ENCODE measurements at places on chromosomes 4 and X.

- DNase-seq, result no peak
Measured at GRCh38 chrX:72387247-72387646, 81.5 kb upstream of the CITED1 start.

DNA sequence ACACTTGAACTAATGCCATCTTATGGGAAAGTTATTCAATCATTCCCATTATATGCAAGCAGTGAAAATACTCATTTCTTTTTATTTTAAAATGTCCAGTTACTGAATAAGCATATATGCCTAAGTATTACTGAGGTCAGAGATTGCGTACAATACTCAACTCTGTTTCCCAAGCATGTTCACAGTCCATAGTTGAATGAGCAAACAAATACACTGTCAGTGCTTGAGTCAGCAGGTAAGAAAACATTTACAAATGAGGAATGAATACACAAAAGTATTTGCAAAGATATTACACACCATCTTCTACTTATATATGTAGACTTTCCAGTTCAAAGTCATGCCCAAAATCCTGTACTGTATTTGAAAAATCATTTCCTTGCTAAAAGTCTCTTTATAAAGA, 74.1 kb downstream of the TSPAN5 start:
- no peak for DNase-seq

GRCh38 chr4:83272900-83273299, 11.7 kb downstream of the COQ2 start:
- no peak for DNase-seq

DNA sequence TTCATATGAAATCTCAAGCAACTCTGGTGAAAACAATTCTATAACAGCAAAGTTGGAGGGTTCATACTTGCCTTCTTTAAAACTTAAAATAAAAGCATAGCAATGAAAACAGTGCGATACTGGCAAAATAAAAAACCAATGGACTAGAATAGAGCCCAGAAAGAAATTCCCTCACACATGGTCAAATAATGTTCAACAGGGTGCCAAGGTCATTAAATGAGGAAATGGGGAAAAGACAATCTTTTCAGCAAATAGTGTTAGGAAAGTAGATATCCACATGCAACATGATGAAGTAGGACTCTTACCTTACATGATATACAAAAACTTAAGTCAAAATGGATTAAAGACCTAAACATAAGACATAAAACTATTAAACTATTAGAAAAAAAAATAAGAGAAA, 970.2 kb upstream of the AGA start:
- no peak for DNase-seq

DNA sequence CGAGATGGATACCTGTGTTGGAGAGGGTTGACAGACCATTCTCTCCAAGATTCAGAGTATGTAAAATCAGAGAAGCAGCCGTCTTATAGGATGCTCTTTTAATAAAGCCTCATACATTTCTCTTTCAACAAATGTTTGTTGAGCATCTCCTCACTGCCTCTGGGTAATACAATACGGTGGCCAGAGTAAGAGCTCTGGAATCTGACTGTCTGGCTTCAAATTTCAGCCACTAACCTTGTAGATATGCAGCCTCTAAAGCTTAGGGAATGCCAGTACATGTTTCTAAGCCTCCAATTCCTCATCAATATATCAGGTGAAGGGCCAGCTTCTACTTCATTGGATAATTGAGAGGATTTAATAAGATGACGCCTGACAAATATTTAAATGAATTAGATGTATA, 61.3 kb downstream of the CLNK start:
- no peak for DNase-seq

GRCh38 chr4:1588306-1588705, 95.8 kb downstream of the FAM53A start:
- no peak for DNase-seq

GRCh38 chr4:14671146-14671545, 331.1 kb upstream of the CPEB2 start:
- DNase-seq, result no peak

DNA sequence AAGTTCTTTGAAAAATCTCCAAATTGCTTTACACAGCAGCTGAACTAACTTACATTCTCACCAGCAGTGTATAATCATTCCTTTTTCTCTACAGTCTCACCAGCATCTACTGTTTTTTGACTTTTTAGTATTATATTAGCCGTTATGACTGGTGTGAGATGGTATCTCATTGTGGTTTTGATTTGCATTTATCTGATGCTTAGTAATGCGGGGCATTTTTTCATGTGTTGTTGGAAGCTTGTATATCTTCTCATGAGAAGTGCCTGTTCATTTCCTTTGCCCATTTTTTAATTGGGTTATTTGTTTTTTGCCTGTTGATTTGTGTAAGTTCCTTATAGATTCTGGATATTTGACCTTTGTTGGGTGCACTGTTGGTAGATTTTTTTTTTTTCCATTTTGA, 931.7 kb downstream of the CENPC start:
- no peak for DNase-seq

DNA sequence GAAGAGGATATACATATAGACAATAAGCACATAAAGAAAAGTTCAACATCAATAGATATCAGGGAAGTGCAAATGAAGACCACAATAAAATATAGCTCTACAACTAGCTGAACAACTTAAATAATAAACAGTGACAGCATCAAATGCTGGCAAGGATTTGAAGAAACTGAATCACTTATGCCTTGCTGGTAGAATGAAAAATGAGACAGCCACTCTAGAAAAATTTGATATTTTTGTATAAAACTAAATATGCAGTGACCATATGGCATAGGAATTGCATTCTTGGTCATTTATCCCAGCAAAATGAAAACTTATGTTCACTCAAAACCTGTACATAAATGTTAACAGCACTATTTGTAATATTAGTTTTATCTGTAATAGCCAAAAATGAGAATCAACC, 1102.0 kb downstream of the C4orf33 start:
- no peak for DNase-seq

GRCh38 chr4:159012381-159012780, 90.5 kb upstream of the RAPGEF2 start:
- DNase-seq, result no peak

GRCh38 chr4:186726426-186727168, 2.9 kb upstream of the FAT1 start:
- no peak for DNase-seq

DNA sequence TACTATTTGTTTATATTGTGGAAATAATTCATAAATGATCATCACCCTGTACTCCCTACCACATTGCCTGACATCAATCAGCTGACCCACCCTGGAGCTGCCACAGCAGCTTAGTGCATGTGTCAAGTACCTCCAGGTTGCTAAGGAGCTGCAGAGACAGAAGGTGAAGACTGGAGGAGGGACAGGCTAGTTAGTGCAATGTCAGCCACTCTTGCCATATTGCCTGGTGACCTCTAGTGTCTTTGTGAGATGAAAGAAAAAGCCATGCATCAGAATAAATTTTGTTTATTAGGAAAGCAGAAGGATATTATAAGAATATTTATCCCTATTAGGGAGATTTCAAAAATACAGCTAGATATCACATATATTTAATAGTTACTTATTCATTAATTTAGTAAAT, 243.9 kb upstream of the FAT4 start:
- DNase-seq, result no peak

DNA sequence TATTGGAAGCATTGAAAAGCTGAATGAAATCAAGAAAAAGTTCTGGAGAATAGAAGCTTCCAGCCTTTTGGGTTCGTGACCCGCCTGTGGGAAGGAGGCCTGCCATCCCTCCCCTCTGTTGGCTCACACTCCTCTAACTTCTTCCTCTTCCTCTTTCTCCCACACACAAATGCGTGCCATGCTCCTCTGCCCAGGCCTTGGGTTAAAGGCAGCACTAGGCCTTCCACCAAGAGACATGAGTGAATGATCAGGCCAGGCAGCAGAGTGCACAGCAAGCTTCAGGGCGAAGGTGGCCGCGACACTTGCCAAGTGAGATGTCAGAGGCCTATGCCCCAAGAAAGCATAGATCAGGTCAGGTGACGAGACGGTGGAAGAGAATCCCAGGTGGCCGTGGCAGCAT, 38.4 kb downstream of the FAM193A start:
- DNase-seq, result no peak

GRCh38 chr4:128776794-128777216, 32.7 kb upstream of the JADE1 start:
- DNase-seq, result no peak

DNA sequence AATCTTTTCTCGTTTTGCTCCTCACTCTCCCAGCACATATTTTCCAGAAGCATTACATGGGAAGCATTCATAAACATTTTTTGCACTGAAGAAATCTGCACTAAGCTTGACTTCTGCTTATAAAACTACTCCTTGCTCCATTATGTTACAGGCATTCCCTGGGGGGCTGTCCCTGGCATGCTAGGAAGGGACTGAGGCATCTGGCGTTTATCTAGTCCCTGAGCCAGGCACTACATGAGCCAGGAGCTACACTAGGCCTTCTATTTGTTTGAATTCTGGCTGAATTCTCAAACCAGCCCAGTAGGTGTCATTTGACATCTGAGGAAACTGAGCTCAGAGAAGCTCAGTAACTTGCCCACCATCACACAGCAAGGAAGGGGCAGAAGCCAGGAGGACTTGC, 43.3 kb downstream of the NHSL2 start:
- DNase-seq, result no peak

- no peak for DNase-seq
Measured at GRCh38 chrX:2640436-2641150, 50.5 kb upstream of the CD99 start.

- DNase-seq, result no peak
Measured at GRCh38 chrX:11206716-11207115, 86.5 kb upstream of the AMELX start.

DNA sequence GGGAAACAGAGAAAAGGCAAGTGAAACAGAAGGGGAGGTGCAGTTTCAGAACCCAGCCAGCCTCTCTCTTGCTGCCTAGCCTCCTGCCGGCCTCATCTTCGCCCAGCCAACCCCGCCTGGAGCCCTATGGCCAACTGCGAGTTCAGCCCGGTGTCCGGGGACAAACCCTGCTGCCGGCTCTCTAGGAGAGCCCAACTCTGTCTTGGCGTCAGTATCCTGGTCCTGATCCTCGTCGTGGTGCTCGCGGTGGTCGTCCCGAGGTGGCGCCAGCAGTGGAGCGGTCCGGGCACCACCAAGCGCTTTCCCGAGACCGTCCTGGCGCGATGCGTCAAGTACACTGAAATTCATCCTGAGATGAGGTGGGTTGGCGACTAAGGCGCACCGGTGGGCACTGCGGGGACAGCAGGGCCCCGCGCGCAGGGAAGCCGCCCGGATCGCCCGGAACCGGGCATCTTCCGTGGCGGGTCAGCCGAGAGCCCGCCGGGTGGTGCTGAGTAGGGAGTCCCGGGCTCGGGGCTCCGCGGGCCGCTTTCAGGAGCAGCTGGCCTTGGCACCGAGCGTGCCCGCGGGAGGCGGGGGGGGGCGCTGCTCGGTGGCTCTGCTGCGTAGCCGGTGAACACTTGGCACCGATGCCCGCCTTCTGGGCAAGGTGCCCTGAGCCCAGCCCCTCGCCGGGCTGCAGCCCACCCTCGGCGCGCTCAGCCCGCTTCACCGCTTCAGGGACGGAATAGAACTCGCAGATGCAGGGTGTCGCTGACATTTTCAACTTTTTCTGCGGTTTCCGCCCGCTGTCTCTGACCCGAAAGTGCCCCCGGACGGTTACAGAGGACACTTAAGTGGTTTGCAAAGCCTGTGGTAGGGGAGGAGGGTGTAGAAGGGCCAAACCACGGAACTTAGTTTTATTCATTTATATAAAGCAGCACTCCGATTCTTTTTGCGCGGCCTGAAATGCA, at the start of gene CD38:
Gene CD38, plus strand, starts transcription at position 40 of the 953 bp plus-strand sequence. Its CDS starts 87 bp downstream, at position 127.
- peak; percentile 60 for DNase-seq

DNA sequence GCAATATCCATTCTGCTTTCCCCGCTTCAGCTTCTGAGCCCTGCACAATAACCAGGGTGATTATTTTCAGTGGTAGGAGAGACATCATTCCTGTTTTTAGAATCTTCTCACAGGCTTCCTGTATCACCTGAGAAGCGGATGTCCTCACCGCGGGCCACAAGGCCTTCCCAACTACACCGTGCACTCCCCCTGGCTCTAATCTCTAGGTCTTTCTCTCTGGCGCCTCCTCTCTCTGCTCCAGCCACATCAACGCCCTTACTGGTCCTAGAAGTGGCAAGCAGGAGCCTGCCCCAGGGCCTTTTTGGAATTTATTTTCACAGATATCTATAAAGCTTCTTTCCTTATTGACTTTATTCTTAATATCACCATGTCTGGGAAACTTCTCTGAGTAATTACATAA, 675.2 kb upstream of the FRG1 start:
- no peak for DNase-seq

DNA sequence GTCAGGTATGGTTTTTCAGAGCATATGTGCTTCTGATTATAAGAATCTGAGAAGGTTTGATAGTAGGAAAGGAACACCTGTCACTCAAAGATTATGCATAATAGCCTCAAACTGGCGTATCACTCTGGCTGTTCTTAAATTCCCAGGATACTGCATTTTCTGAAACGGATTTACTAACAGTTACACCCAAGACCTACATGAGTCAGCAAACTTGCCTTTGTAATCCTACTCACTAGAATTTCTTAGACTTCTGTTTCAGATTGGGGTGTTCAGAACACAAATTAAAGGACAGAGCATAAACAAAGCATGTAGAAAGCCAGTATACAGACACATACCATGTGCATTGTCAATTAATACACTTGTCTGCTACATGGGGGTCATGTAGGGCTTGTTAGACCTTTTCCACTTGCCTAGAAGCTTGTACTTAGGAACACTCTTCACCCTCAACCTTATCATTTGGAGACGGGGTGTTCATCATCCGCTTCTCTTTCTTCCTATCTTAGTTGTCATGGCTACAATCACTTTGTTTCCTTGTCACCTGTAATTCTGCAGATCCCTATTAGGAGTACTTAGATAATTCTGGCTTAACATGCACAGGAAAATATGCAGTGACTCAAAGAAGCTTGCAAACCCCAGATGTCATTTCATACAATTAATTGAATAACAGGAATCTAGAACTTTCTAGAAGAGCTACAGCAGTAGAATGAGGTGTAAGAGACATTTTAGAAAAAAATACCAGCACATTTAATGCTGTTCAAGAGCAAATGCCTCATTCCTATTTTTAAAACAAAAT, 593.0 kb upstream of the TENM3 start:
- DNase-seq, result no peak

DNA sequence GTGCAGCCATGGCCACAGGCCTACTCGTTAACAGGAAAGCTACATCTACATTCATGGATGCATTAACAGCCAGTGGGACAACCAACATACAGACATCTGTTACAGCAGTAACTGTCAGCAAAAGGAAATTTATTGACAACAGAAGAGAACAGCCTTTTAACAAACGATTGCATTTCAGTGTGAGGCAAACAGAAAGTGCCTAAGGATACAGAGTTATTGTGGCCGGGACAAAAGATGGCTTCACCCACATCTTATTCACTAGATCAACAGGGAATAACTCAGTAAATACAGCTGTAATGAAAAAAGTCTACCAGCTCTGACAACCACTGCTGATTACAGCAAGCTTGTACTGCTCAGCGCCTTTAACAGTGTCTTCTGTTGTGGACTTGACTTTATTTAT, 61.5 kb upstream of the TBL1X start:
- no peak for DNase-seq

All from CD4-positive, alpha-beta T cell treated with Interleukin-17A for 1 hour (primary cell).